ENCODE measurements at places on chromosomes 5 and 9.

DNA sequence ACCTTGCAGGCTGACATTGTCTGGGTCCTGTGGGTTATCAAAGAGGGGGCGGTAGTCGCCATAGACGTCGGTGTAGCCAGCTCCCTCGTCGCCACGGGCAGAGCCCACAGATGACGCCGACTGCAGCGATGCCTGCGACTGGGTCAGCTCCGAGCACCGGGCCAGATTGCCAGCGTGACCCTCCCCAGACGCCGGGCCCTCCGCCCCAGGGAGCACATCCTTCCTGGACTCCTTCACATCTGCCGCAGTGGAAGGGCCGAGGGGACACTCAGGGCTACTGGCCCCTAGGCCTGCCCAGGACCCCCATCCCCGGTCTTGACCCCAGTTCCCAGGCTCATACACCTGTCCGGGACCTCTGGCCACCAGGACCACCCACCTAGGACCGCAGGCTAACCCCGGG lies 13.9 kb downstream of the ABCA2 start:
- no peak for DNase-seq

DNA sequence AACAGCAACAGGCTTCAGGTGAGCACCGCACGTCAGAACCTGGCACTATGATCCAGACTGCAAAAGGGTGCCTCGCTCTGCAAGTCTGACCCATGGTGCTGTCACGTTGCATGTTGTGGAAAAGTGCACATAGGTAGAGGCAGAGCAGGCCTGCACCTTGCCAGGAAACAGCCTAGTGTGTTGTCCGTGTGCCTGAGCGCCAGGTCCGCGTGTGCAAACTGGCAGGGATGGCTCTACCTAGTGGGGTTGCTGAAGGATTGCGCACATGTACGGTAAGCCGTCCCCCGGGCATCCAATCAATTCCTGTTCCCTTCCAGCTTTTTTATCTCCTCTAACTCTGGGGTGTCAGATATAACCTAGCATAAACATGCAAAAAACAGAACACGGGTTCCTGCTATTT lies 219.5 kb downstream of the NXNL2 start:
- DNase-seq: no peak

- DNase-seq: no peak
Observed at GRCh38 chr5:159602434-159602833, 272.1 kb upstream of the IL12B start.

- no peak for DNase-seq
Observed at GRCh38 chr5:44454002-44454401, 64.8 kb upstream of the FGF10 start.

- no peak for DNase-seq
Observed at GRCh38 chr9:85639675-85640186, 102.0 kb downstream of the AGTPBP1 start.

DNA sequence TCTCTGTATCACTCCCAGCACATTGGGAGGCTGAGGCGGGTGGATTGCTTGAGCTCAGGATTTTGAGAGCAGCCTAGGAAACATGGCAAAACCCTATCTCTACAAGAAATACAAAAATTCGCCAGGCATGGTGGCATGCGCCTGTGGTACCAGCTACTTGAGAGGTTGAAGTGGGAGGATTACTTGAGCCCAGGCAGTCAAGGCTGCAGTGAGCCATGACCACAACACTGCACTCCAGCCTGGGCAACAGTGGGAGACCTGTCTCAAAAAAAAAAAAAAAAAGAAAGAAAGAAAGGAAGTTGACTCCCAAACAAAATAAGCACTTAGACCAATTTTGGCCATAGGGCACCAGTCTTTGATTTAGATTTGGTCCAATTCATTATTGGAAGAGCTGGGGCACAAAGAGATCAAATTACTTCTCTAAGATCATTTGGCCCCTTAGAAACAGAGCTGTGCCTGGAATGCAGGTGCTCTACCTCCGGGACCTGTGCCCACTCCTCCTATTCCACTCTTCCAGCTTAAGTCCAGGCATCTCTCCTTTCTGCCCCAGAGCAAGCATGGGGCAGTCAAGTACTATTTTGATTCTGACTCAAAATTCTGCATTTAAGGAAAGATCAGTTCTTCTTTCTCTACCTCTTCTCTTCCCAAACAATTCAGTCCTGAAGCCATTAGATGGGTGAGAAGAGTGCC lies 59.0 kb downstream of the ALDH7A1 start:
- DNase-seq: no peak

DNA sequence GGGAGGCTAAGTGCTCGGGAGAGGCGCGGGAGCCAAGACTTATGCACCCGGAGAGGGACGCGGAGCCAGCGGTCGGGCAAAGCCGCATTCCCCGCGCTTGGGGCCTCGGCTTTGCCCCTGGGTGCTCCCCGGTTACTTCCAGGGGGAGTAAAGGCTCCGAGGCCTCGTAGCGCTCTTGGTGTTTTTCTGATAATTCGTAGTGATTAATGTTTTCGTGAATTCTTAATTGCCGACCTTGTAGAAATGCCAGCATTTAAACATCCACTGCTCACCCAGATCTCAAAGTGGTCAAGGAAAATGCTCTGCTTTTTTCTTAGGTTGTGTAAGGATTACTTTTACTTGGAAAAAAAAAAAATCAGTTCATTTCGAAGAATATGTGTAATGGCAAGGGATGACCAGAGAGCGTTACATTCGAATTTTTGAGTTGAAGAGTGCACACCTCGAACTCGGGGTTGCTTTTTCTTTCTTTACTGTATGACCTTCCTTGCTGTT lies 654 bp upstream of the TUT7 start:
- DNase-seq: no peak

Measured in stromal cell of bone marrow (primary cell).